AG08396 (cell line): ENCODE measurements at places on chromosomes 5 and 9.

GRCh38 chr5:150615141-150615699 is 25.2 kb upstream of the SYNPO start:
- peak; percentile 59 for DNase-seq

DNA sequence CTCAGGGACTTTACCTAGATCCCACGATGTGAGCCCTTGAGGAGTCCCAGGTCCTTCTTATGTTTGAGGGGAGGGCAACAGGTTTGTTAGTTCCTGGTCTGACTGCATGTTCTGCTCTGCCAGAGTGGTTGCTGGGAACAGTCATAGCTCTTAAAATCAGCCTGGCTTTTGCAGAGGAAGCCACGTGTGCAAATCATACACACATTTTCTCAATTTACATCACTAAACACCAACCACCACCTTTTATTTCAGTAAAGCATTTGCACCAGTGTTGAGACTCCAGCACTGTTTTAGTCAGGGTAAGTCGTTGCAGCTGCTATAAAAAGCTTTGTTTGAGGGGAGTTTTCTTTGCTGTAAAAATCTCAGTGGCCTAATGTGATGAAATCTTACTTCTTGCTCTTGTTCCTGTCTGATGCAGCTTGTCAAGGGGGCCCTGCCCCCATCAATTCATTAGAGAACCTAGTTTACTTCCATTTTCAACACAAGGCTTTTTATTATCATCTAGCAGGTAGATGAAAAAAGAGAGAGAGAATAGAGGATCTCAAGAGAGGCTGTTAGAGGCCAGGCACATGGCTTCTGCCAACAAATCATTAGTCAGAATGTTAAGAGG is 70.3 kb upstream of the VCAN start:
- DNase-seq: no peak

- DNase-seq: no peak
Measured at GRCh38 chr5:95572016-95572415, 17.1 kb downstream of the ARSK start.

GRCh38 chr9:132498531-132499210 is 83.7 kb upstream of the BARHL1 start:
- DNase-seq: peak; percentile 59

GRCh38 chr9:130349398-130349797 is 83.8 kb downstream of the HMCN2 start:
- DNase-seq: no peak

DNA sequence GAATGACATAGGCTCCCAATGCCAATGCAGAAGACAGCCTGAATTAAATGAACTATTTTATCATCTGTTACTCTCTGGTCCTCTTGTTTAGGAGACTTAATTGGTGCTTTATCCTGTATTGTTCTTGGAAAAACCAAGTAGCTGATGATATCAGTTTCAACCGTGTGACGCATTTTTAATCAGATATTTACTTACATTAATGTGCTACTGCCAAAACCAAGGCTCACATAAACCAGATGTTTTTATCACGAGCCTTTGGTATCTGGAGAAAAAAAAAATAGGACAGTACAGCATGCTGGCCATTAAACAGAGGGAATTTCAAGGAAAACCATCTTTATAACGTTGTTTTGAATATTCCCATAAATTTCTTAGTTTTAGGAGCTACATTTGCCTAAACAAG is 90.1 kb downstream of the ICE1 start:
- no peak for DNase-seq

DNA sequence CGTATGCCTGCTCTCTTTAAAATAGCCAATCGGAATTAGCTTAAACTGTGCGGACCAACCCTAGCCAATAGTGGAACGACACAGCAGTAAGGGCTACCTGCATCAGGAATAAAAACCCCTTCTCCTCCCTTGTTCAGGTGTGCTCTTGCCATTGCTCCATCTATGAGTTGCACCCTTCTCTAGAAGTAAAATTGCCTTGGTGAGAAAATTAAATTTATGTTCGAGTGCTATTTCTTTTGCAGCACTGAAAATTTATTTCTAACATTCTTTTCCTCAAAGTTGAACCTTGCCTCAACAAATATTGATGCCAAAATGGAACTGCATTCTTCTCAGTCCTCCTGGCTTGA is 102.5 kb upstream of the SHB start:
- no peak for DNase-seq

GRCh38 chr9:137140151-137141012 is 1.4 kb downstream of the GRIN1 start:
- no peak for DNase-seq

GRCh38 chr5:51669095-51669494 is 285.8 kb downstream of the ISL1 start:
- no peak for DNase-seq

DNA sequence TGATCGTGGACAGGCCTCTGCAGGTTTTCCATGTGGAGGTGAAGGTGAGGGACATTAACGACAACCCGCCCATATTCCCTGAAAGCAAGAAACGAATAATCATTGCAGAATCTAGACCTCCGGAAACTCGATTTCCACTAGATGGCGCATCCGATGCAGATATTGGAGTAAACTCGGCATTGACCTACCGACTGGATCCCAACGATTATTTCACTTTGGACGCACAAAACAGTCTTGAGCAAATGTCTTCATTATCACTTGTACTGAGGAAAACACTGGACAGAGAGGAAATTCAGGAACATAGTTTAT is 621 bp downstream of the PCDHA13 start:
- DNase-seq: no peak

DNA sequence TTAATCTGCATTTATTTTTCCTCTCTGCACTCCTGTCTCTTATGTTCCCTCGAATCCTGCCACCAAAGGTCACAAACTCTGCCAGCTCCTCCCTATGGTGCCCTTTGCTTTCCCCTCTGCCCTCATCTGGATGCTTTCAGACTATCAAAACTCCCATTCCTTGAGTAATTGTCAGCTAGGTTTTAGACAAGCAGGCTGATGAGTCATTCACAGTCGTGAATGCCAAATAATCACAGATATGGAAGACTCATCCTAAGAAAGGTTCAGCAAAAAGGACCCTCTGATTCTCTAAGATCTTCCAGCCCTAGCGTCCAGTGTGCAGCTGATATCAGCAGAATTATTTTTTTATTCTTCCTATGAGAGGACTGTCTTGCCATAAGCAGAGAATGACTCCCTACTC is 104.5 kb upstream of the NUDT12 start:
- no peak for DNase-seq

DNA sequence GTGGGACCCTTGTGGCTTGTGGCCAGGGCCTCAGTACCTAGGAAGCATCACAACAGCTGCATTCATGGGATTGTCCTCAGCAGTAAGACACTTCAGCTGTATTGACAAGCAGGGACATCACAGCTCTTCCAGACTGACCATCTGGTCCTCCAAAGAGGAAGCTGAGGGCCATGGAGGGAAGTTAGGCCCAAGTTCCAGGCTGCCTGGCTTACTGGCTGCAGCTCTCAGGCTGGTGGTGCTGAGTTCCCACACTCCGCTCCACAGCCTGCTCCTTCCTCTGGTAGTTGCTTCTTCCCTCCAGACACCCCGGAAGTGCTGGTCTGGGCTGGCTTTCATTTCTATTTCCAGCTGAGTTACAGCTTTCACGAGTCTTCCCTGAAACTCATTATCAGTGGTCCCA is 5.7 kb upstream of the STING1 start:
- DNase-seq: no peak

DNA sequence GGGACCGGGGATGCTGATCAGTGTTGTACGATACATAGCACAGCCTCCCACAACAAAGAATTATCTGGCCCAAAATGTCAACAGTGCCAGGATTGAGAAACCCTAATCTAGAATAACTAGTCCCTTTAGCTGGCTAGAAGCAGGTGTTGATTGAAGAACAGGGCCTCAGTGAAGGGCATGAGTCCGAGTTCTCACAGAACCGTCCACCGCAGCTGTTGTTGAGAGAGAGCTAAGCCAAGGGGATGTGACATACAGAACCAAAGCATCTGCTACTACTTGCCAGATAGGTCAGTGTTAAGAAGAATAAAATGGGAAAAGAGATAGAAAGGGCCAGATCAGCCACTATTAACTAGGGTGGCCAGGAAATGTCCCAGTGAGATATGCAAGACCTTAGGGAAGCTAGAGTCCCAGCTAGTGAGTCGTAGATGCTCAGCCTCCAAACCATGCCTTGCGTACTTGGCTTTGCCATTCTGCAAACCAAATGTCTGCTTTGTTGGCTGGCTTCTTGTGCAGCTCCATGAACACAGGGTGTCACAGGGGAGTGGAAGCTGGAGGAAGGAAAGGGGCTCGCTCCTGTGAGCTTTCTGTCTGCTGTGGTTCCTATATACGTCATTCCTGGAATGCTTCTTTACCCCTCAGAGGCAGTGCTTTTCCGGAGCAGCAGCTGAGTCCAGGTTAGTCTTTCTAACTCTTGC is 68.9 kb downstream of the FBXO38 start:
- DNase-seq: no peak

DNA sequence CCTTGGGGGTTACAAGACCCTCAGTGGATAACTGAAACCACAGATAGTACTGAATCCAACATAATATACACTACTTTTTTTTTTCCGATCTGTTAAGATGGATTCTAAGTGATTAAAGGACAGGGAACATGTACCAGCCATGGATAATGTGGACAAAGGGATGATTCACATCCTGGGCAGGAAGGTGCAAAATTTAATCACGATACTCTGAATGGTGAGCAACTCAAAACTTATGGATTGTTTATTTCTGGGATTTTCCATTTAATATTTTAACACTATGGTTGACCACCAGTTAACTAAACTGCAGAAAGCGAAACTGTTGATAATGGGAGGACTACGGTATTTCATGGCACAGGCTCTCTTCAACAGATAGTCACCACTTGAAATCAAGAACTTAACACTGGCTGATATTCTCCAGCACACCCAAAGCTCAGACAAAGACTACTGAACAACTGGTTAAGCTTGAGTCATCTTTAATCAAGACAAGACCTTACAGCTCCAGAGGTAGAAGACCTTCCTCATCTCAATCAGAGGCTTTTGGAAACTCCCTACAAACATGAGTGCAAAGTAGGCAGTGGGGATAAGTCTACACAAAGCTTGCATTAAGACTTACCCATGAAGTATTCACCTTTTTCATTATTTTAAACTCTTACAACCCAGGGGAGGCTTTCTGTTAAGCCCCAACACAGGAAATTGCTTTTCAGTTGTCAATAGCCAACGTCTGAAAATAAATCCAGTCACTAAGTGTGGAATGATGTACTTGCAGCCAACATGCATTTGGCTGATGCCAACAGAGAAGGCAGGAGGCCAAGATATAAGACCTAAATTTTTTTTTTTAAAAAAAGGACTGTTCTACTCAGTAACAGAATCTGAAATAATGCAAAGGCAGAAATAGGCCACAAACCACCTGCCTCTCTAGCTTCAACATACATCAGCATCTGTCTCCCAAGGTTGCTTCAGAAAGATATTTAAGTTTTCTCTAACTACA is 78.7 kb downstream of the ELAVL2 start:
- no peak for DNase-seq

DNA sequence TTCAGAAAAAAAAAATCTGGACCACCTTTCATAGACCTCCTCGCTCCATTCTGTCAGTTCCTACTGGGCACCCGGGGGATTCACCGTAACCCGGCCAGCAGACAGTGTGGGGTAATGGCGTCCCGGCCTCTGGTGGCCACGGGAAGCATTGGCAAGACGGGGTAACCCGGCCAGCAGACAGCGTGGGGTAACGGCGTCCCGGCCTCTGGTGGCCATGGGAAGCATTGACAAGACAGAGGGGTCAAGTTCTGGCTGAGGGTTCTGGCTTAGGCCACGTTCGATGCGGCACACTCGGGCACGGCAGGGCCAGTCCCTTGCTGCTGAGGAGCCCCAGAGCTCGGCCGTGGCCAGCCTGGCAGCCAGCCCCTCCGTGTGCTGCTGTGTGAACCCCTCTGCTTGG is 116.2 kb upstream of the RAPGEF1 start:
- DNase-seq: no peak

DNA sequence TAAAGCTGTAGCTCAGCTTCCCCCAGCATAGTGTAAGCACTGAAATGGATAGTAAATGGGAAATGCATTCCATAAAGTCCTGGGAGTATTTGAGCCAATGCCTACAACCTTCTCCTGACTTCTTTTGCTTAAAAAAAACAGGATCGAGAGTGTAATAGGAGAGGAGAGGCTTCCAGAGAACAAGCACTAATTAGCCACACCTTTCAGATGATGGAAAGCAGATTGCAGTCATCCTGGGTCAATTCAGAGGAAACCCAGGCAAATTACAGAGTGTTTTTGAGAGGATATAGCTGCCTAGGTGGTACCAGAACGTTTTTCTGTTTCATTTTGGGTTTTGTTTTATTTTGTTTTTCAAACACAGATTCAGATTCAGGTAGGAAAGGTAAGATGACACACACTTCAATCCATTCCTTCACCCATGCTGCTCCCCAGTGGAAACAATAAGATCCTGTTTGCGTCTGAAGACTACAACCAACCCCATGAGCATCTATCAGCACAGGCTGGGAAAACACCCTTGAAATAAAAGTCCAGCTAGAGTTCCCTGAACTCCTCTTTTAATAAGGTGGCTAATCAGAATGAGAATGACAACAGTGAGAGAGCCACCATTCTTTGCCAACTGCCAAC is 95.6 kb downstream of the RFK start:
- no peak for DNase-seq

- DNase-seq: no peak
Measured at GRCh38 chr5:177530638-177531037, 13.9 kb upstream of the DDX41 start.

- DNase-seq: no peak
Measured at GRCh38 chr5:62283861-62284260, 22.1 kb upstream of the KIF2A start.

DNA sequence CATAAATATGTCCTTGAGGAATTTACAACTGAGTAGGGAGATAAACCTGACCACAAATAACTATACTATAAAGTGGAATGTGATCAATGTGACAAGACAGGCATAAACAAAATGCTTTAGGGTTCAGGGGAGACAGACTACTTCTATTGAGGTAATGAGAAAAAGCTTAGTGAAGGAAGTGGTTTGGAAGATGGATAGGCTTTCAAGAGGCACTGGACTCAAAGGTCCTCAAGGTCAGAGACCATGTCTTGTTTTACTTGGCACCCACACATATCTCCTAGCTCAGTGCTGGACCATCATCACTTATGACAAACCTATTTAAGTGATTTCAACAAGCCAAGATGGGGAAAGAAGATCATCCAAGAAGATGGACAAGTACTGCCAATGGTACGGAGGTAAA is 257.8 kb downstream of the BNC2 start:
- DNase-seq: no peak

GRCh38 chr9:127389381-127390247 is 7.4 kb upstream of the SLC2A8 start:
- DNase-seq: no peak

- no peak for DNase-seq
Measured at GRCh38 chr5:42108468-42108867, 183.4 kb downstream of the FBXO4 start.

DNA sequence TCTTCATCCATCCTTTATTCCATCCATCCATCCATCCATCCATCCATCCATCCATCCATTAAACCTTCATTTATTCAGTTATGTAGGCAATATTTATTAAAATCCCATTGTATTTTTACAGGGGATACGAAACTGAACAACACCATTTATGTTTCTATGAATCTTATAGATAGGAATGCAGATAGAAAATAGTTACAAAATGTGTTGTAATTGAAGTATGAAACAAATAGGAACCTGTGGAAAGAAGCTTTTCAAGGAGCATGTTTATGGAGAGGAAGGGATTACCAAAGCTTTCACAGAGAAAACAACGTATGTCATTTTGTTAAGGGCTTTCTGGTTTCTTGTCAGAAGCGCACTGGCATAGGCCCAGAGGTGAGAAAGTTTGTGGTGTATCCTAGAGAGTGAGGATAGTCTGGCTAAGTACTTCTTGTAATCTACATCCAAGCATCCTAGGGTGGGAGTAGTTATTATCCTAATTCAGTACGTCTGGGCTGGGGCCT is 184.0 kb downstream of the CNTLN start:
- DNase-seq: no peak

GRCh38 chr5:135697251-135697958 is 118.6 kb upstream of the CXCL14 start:
- no peak for DNase-seq
